Activated naive CD4-positive, alpha-beta T cell treated with anti-CD3 and anti-CD28 coated beads, Interleukin-2, amount 50 U/mL, for 72 hours (primary cell): ENCODE measurements at places on chromosomes 3 and 15.

- no peak for DNase-seq
Measured at GRCh38 chr3:1591327-1592028, 498.7 kb downstream of the CNTN6 start.

DNA sequence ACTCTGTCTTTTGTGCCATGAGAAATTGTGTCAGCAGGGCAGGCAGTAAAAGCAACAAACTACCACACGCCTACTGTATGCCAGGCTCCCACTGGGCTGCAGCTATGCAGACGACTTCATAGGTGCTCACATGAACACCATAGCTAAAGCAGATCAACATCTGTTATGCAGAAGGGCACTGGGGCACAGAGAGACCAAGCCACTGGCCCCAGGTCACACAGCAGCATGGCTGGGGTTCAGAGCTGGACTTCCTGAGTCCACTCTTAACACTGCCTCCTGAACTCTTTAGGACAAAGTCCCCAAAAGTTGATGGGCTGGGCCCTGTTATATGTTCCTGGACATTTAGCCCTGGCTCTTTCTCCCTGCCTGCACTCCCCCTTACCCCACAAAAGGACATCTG, 12.4 kb downstream of the TPRA1 start:
- no peak for DNase-seq

- DNase-seq = no peak
Measured at GRCh38 chr3:18420555-18420954, 4.6 kb downstream of the SATB1 start.

DNA sequence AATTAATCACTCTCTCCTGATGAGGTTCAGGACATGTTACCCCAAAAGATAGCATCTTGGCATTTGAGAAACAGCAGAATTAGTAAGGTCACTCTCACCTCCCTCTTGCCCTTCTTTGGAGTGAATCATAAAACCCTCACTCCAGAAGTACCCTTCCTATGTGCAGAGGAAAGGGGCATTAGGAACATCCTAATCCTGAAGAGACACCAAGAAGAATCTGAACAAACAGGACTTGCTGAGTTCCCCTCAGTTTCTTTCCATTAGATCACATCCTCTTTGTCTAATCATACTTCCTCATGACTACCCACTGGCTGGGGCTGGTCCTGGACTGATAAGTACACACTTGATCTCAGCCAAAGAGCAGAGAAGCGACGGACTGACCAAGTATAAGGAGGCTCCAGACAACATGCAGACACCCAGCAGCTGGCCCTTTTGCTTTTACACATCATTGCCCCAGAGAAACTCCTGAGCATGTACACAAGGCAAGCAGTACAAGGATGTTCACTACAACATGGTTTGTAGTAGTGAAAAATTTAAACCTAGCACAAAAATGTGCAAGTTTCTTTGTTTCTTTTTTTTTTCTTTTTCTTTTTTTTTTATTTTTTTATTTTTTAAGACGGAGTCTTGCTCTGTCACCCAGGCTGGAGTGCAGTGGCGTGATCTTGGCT, 15.0 kb upstream of the TM6SF1 start:
- no peak for DNase-seq

- no peak for DNase-seq
Measured at GRCh38 chr15:22831473-22831872, 7.0 kb upstream of the NIPA2 start.

DNA sequence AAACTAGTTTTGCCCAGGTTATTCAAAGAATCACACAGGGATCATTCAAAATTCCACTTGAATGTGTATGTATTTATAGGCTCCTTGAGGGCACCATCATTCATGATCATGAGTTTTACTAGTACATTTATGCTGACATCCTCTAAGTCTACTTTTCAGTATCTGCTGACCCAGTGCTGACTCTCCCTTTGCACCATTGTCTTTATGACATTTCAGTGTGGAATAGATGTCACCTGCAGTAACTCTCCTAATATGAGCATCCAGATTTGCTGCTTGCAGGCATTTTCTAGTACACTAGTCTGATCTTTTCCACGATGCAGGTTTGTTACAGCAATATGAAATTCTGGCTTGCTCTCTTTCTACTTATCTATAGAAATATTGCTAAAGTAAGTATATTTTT, 1603.5 kb downstream of the SI start:
- DNase-seq = no peak

DNA sequence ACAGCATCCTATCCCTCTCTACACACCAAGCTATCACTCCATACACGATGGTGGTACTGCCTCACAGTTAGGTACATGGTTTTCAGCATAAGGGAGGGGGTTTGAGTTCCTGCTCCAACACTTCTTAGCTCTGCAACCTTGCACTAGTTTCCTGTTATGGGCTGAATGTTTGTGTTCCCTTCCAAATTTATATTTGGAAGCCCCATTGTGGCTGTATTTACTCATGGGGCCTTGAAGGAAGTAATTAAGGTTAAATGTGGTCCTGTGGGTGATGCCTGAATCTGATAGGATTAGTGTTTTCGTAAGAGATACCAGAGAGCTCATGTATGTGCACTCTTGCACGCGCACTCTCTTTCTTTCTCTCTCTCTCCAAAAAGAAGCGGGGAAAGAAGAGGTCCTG, 259.4 kb downstream of the RORA start:
- no peak for DNase-seq

GRCh38 chr15:72096796-72097195, 21.2 kb downstream of the MYO9A start:
- DNase-seq = no peak

- no peak for DNase-seq
Measured at GRCh38 chr3:10363935-10364334, 43.0 kb upstream of the SEC13 start.

GRCh38 chr15:98727115-98728040, 79.0 kb downstream of the IGF1R start:
- DNase-seq = no peak

DNA sequence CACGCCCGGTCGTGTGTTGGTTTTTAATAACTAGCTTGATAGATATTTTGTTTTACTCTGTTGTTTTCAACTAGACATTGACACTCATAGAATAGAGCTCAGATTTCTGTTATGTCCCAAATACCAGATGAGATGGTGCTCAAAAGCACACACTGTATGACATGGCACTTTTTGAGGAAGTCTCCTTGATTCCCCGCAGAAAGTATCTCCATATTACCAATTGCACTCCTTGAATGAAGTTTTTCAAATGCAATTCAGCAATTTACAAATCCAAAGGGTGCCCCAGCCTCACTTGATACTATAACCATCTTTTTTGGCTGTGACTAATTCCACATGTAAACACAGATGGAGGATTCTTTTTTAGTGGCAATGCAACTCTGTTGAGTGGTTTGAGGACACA, 92.0 kb upstream of the IGF1R start:
- DNase-seq = no peak

DNA sequence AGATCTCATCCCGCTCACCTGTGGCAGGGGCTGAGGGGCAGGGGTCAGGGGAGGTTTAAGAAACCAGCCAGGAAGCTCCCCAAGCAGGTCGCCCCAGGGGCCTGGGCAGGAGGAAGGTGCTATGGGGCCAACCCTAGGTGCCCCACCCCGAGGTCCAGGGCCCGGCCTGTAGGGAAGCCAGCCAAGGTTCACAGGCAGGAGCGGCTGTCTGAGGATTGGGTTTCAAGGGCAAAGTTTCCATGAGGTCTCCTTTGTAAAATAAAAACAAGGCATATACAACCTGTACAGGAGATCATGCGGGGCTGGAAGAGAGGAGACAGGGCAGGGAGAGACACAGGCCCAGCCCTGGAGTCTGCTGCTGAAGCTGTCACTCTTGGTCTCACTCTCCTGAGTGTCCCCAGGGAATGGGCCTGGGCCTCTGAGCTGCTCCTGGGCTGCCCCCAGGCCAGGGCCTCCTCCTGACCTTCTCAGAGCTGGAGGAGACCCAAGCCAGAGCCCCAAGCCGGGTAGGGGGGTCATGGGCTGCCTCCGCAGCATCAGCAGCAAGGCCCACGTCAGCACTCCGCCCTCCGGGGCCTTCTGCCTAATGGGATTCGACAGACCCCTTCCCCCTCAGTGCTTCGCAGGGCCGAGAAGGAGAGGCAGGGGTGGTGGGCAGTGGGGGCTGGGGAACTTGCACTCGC, 5.5 kb downstream of the CPLX3 start:
- no peak for DNase-seq

GRCh38 chr15:57385923-57386390, 9.7 kb downstream of the CGNL1 start:
- DNase-seq = no peak

GRCh38 chr3:25350725-25351114, 77.3 kb upstream of the RARB start:
- no peak for DNase-seq

DNA sequence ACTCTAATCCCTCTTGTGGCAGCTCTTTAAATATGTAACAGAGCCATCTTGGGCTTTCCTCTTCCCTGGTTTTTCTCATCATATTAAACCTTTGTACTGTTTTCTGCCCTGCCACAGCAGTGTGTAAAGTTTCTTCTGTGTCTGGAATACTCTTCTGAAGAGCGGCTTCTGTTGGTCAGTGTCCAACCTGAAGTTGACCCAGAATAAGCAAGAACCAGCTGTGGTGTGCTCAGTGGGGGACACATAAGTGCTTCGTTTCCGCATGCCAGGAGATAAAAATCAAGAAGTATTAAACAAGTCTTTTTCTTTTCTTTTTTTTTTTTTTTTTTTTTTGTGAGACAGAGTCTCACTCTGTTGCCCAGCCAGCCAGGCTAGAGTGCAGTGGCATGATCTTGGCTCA, 173.2 kb upstream of the CHRM5 start:
- DNase-seq = no peak
